G401 (cell line): ENCODE measurements at places on chromosomes 7 and 10.
A peak's percentile ranks its signal among the peaks of the same experiment; 100 is the strongest.

DNA sequence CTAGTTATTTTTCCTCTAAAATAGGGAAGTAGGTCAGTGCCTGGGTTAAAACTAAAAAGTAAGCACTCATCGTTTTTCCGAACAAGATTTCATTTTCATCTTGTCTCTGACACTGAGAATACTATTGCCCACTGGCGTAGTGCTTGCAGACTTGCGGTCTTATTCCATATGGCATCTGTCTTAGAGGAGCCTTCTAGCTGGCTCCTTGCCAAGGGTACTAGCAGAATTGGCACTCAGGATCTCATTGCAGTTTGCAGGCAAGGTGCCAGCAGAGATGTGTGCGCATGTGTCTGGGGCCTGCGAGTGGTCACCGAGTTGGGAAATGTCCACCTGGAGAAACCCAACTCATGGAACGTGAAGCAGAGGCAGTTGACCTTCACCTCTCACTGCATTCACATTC, 143.4 kb downstream of the CELF2 start:
- no peak for DNase-seq

GRCh38 chr10:22253580-22253882, 35.7 kb upstream of the EBLN1 start:
- DNase-seq: peak; percentile 28

DNA sequence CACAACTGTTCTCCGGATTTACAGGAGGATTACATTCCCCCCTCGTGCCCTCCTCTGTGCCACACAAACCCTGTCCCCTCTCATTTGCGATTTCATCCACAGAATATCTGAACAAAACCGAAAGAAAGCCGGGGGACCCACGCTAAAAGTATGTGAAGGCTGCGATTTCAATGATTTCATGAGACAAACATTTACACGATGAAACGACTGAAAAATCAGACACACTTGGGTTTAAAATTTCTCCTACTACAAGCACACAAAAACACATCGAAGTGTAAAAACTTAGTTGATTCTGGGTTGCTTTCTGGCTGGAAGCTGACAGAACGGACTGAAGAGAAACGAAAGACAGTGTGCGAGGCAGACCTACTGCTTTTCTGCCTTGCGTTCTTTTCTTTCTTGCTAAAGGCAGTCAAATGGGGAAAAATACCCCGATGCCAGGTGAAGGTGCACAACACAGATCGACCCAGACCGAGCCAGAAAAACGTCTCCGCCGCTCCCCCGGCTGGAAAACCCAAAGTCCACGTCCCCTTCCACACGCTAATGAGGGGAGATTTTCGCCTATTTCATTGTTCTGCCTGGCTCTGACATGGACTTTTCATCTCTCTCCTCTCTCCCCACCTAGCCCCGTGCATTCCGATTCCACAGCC, 1.2 kb downstream of the HIPK2 start:
- DNase-seq: peak; percentile 72

- DNase-seq: peak; percentile 59
Measured at GRCh38 chr10:113866551-113867394, 12.3 kb downstream of the NHLRC2 start.

DNA sequence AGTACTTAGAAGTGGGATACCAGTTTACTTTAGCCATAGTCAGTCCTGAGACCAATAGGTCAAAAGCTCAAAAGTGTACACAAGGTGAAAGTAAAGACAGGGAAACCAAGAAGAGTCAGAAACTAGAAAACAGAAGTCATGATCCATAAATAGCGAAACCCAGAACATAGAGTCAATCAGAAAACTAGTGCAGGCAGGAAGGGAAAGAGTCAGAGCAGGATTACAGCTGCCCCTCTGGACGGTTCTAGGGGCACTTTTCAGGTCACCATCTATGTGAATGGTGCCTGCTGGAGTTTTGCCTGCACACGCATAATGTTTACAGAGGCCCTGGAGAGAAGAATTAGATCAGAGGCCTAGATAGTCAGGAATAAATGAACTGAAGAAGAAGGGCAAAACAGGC, 22.4 kb upstream of the DMTF1 start:
- peak; percentile 57 for DNase-seq

- DNase-seq: peak; percentile 59
Measured at GRCh38 chr7:90595801-90596670, at the start of gene CDK14. Gene CDK14, plus strand, starts transcription at chr7:90596321. Its CDS starts 307 bp downstream, at chr7:90596628.

- no peak for DNase-seq
Measured at GRCh38 chr7:17521437-17521836, 223.0 kb downstream of the AHR start.

DNA sequence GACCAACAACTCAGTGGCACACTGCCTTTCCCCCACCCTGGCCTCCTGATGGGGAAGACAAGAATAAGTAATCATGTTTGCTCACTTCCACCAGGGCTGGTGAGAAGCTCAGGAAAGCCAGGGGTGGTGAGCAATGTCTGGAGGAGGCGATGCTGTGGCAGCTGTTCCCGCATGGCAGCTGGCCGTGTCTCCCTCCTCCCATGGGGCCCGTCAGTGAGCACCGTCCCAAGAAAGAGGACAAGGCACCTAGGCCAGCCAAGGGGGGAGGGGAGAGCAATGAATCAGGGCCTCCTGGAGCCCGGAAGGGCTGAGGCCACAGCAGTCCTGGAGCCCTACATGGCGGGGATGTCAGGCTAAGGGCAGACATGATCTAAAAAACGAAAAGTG, 69.2 kb upstream of the INSIG1 start:
- no peak for DNase-seq

GRCh38 chr7:27066148-27066547, 29.7 kb downstream of the HOXA1 start:
- no peak for DNase-seq

DNA sequence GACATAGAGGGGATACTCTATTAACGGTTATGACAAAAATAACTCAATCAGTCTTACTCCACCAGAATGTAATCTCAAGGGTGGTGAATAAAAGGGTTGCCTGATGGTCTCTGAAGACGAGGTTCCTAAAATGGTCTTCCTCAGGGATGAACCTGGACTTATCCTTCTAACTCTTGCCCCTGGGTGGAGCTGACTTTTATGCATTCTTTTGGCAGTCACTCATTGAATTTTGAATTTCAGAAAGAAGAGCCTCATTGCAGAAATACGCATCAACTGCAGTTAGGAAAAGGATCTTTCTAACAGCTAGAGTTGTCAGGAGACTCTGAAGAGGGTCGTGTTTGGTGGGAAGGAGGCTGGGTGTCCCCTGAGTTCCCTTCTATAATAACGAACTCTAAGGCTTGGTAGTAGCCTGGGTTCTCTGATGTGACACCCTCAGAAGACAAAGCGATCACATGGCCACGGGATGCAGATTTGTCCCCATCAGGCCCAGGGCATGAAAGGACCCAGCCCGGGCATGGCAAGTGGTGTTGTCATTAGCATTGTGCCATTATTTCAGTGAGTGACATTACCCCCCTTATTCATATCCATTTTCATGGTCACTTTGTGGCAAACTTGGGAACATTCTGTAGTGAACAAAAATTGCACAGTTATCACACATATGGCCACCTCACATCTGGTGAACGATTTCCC, 58.6 kb upstream of the JCAD start:
- no peak for DNase-seq

DNA sequence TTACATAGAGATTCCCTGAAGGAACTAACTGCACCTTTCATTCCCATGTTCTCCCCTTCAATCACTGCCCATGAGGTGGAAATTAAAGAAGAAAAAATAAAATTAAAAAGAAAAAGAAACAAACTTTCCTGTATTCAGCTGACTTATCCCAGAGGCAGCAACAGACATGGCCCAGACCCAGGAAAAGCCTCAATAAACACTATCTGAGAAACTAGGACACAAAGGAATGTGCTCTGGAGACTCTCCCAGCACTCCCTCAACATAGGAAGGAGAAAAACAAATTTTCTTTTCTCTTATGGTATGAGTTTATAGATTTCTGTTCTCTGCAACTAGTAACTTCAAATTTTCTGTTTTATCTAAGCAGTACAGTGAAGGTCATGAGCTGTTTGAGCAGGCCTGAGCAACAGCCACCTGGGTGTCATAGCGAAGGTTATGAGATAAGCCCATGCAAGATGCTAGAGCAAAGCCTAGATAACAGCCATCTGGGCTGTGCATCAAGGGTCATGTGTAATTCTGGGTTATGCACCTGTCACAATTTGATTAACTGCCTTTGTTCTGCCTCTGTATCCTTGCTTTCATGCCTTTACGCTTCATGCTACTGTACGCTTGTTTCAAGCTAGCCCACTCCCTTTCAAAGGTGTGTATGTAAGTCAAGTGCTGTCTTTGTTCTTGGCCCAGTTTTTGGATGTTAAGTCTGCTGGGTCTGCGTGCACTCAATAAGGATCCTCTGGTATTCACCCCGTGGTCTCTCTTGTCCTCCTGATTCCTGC, 11.0 kb upstream of the OR6B1 start:
- DNase-seq: no peak
